NCI-H446 (cell line): ENCODE measurements at places on chromosomes 5 and 9.

DNA sequence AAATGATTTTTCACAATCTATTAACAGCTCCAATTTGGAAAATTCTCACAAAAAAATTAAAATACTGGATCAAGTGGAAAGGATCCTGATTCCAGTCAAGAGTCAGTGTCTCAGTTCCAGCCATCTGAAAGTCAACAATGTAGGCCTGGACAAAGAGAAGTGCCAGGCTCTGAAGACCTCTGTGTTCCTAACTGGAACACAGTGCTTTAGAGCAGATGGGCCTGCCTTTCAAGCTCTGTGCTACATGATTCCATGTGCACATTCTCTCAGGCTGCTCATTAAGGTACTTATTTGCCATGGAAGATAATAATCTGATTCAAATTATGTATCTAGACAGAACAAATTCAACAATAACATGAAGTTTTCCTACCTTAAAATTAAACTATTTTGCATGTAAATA is 30.2 kb upstream of the ALDH1A1 start:
- no peak for DNase-seq

DNA sequence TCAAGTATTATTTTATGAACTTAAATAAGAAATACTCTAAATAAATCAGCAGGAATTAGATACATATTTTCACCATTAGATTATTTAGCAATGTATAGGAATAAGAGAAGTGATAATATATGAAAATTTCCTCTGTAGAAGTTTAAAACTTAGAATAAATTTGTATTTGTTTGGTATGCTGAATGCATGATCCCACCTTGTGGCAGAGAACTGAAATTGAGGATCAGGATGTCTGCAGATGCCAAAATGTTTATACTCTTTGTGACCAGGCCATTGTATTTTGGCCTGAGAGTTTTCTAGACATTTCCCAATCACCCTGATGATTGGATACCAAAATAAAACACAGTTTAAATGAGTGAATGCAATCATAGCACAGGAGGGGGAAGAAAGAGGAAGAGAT is 6.3 kb downstream of the TYRP1 start:
- DNase-seq, result no peak

GRCh38 chr5:139146809-139147482 is 51.2 kb downstream of the SIL1 start:
- no peak for DNase-seq

DNA sequence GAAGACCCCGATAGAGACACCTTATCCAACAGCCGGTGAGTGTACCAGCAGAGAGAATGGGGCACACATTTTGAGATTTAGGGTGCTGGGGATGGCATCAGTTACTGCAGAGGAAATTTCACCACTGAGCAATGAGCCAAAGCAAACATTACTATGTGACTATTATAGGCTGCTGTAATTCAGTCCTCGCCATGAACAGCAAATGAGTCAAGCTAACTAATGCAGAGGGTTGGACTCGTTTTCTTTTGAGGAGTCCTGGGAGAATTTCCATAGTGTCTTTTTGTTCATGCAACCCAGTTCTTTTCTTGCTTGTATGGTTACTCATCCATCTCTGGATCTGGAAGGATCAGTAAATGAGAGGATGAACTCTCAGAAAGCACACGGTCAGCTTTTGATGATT is 323.8 kb downstream of the PSAT1 start:
- no peak for DNase-seq

- DNase-seq, result no peak
Measured at GRCh38 chr5:89280103-89281037, 397.4 kb upstream of the MEF2C start.

- DNase-seq, result no peak
Measured at GRCh38 chr5:164332349-164333196, 827.2 kb downstream of the MAT2B start.

DNA sequence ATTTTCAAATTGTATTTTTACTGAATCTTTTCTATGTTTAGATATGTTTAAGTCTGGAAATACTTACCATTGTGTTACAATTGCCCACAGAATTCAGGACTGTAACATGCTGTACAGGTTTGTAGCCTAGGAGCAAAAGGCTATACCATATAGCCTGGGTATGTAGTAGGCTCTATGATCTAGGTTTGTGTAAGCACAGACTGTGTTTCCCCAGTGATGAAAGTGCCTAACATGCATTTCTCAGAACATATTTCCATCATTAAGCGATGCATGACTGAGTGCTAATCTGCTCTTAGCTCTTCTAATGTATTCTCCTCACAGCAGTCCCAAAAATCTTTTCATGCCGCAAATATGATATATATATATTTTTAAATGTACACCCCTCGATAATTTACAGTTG is 166.7 kb upstream of the PPP2R2B start:
- no peak for DNase-seq

GRCh38 chr9:96157675-96158074 is 144.3 kb downstream of the HSD17B3 start:
- DNase-seq, result no peak

GRCh38 chr9:106874652-106875051 is 11.7 kb downstream of the ZNF462 start:
- DNase-seq, result no peak

DNA sequence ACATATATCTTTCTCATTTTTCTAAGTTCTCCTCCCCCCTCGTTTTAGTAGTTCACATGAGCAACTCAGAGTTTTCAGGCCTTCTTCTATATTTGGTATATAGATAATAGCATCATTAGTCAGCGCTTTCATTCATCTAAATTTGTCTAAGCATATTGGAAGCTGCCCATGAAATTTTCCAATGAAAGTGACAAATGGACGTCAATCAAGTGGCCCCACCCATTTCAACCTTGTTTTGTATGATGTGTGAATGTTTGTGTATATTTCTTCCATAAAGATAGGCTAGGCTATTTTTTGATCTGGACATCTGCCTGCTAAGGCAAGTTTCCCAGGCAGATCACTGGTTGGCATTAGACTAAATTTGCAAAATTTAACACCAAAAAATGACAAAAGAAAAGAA is 104.0 kb upstream of the SSBP2 start:
- peak; percentile 79 for DNase-seq

DNA sequence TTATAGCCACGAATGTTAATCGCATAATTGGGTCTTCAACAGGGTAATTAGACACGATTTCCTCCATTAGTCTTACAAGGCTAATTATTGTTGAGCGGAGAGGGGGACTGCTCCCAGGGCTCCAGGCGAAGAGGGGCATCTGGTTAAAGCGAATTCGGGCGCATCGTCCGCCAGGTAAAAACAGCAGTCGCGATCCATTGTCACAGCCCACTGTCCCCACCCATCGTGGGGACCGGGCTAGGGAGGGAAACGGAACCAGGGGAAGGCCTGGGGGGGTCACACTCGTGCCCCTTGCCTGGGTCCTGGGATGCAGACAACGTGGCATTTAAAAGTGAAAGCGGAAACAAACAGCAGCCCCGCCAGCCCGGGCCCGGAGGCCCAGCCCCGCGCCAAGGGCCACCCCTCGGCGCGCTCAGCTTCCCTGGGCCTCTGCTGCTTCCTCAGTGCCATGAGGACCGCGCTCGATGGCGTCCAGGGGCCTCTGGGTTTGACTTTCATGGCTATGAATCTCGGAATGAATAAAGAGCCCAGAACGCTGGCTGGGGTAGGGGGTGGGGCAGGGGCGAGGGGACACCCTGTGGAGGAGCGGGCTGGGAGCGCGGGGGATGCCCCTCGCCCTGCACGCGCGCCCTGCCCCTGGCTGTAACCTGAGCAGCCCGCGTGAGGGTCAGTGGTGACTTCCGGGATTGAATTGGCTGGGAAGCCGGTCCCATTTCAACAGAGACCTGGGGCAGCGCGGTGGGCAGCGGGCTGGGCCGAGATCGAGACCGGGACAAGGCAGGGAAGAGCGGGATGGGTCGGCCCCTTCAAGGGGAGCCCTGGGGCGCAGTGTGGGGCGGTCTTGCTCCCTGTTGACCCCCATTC is 99.9 kb downstream of the GTF3C4 start:
- no peak for DNase-seq

GRCh38 chr5:14534773-14535172 is 46.8 kb upstream of the OTULINL start:
- DNase-seq, result no peak

- DNase-seq, result peak; percentile 82
Measured at GRCh38 chr9:34654323-34655051, 2.5 kb downstream of the IL11RA start.

- no peak for DNase-seq
Measured at GRCh38 chr5:39759701-39760100, 334.9 kb upstream of the DAB2 start.

DNA sequence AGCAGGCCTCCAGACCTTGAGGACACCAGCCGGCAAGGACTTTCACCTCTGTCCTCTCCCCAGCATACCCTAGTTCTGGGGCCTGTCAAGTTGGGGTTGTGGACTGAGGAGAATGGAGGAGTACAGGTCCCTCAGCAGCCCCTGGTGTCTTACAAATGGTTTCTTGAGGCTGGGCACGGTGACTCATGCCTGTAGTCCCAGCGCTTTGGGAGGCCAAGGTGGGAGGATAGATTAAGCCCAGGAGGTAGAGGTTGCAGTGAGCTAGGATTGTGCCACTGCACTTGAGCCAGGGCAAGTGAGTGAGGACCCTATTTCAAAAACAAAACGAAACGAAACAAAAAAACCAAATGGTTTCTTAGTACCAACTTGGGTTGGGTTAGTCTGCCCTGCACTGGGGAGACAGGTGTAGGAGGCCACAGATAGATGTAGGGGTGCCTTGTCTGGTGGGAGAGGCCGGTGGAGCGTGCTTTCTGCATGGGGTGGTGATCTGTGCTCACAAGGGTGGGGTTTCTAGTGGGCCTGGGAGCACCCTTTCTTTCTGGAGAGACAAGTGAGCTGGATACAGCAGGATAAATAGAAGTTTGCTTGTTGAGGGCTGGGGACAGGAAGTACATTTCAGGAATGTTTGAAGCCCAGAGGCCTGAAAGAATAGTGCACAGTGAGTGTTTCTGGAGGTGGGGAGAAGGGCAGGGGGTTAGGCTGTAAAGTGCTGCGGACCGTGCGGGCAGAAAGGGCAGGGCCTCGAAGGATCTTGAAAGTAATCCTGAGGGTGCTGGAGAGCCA is 37.7 kb upstream of the PSD2 start:
- DNase-seq, result no peak

DNA sequence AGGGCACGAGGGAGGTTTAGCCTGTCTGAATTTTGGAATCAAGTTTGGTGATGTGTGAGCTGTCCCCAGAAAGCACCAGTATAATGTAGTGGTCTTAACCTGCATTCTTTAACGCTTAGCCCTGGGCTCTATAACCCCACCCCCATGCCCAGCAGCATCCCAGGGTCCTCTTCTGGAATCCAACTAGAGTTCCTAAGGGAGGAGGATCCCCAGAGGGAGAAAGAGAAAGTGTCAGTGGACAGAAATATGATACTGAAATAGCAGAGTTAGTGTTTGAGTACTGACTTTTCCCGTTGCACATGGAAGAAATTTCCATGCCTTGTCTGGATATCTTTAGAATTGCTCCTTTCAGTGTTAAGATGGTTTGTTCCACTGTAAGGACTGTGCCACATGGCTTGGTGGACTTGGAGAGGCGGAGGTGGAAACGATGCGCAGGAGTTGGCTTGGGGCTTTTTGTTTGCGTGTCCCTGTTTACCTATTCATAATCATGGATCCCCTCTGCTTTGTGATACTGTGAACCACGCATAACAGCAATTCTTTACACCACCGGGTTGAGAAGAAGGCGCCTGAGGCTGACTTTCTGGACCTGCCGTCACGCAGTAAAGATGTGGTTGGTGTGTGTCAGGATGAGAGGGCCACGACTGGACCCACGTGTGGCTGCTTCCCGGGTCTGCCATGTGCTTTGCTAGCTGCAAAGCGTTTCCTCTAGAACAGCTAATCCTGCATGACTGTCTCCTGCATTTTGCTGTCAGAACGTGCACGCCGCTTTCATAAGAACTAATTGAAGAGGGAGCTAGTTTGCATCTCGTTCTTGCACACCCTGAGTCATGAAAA is 142.3 kb downstream of the SMARCA2 start:
- DNase-seq, result no peak

GRCh38 chr9:83334320-83334719 is 203.9 kb downstream of the FRMD3 start:
- peak; percentile 24 for DNase-seq

GRCh38 chr5:21219251-21219650 is 1231.3 kb upstream of the CDH18 start:
- DNase-seq, result no peak
